ENCODE measurements at places on chromosomes 5 and 9.

DNA sequence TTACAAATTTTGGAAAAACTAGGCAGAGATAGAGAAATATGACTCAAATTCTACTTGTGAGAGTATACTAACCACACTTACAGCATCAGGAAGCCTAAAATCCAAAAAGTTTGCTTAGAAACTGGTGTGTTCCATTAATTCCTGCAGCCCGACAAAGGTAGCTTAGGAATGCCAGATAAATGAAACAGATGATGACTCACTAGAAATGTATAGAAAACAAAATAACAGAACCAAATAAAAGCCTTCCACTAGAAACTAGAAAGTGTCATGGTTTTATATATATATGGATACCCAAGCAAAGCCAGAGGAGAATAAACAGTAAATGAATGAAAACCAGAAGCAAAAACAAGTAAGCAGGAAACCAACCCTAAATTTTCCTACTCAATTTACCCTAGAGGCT lies 272.2 kb upstream of the PRDM9 start:
- DNase-seq, result no peak

DNA sequence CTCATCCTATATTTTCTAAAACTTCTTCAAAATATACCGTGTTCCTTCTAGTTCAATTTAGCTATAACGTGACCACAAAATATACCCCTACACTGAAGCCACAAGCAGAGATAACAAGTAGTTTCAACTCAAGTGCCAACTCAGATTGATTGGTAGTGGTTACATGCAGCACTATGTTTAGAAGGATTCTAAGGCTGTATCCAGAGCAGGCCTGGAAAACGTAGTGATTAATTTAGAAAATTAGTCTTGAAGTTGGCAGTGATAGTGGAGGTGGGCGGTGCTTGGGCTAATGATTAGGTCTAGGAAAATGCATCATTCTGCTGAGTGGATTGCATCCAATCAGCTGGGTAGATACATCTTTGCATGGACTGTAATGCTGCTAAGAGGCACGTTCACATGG lies 61.5 kb downstream of the MAMDC2 start:
- no peak for DNase-seq

DNA sequence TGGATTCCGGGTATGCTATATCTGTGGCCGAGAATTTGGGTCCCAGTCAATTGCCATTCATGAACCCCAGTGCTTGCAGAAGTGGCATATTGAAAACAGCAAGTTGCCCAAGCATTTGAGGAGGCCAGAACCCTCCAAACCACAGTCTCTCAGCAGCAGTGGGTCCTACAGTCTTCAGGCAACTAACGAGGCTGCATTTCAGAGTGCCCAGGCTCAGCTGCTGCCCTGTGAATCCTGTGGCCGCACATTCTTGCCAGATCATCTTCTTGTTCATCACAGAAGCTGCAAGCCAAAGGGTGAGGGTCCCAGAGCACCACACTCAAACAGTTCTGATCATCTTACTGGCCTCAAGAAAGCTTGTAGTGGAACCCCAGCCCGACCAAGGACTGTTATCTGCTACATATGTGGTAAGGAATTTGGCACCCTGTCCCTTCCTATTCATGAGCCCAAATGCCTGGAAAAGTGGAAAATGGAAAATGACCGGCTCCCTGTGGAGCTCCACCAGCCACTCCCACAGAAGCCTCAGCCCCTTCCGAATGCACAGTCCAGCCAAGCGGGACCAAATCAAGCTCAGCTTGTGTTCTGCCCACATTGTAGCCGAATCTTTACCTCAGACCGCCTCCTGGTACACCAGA lies 23.0 kb downstream of the ZNF474 start:
- DNase-seq, result no peak

DNA sequence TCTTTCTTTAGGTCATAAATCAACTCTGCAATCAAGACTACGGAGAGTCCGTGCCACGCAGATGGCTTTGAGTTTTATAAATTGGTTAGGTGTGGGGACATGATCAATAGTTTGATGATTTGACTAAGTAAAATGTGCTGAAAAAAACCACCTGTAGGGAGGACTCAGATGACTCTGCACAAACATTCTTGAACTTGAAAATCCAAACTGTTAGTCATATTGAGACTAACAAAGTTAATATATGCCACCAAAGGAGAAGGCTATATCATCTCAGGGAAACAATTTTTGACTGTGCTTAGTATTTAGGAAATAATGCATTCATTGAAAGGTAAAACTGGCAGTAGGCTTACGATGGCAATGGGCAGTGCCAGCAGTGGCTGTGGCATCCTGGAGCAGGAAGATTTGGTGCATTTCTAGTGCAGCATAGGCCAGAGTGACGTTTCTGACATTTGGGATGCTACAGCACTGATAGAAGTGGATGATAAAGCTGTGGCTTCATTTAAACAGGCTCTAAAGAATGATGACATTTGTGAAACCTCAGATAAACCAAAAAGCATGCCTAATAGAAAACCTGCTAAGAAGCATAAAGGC lies 291.1 kb downstream of the MLLT3 start:
- no peak for DNase-seq

DNA sequence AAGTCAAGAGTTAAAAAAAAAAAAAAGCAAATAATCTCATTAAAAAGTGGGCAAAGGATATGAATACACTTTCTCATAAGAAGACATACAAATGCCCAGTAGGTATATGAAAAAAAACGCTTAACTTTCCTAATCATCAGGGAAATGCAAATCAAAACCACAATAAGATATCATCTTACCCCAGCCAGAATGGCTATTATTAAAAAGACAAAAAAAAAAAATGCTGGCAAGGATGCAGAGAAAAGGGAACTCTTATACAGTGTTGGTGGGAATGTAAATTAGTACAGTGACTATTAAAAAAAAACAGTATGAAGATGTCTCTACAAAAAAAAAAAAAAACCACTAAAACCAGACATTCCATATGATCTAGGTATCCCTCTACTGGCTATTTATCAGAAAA lies 79.4 kb downstream of the LPAR1 start:
- DNase-seq, result no peak

DNA sequence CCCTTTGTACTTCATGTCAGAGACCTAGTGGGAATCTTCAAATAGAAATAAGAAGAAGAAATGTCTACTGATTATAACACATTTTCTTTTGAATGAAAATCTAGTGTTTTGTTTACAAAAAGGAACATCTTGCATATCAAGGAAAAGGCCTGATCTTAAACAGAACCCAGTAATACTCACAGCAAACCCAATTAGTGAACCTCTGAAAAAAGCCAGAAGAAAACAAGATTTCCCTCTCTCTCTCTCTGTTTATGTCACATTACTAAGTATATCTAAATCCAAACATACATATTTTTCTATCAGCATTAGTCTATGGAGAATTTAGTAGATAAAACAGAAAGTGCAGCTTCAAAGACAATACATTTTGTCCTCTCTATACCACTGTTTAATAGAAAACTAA lies 457.9 kb downstream of the NR2F1-AS1 start:
- DNase-seq, result no peak

- no peak for DNase-seq
These were observed 236.2 kb upstream of the ADAMTSL1 start for GRCh38 chr9:18237776-18238175.

- no peak for DNase-seq
These were observed 14.0 kb downstream of the MAP3K1 start for GRCh38 chr5:56829137-56829908.

GRCh38 chr9:19757745-19758144 lies 31.1 kb downstream of the SLC24A2 start:
- DNase-seq, result no peak

DNA sequence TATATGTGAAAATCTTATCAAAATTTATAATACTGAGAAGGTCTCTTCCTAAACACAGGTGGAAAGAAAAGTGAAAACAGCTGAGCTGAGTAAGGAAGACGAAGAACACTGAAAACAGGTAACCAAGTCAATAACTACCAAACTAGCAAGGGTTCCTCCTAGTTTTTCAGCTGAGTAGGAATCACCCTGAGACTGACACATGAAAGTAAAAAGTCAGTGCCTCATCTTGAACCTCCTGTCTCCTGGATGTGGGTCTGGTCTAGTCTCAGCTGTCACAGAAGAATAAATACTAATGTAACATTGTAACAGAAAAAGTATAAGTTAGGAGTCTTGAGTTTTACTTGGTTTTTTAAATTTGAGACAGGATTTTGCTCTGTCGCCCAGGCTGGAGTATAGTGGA lies 121.0 kb downstream of the MEF2C start:
- no peak for DNase-seq

Data from suppressor macrophage treated with lipopolysaccharide for 1 hour (primary cell).